ENCODE measurements at places on chromosomes 11 and 22. TPM values are rescaled to one million over a fixed set of nuclear protein-coding genes. Genes with fewer than 3 reads are reported as not detected.

DNA sequence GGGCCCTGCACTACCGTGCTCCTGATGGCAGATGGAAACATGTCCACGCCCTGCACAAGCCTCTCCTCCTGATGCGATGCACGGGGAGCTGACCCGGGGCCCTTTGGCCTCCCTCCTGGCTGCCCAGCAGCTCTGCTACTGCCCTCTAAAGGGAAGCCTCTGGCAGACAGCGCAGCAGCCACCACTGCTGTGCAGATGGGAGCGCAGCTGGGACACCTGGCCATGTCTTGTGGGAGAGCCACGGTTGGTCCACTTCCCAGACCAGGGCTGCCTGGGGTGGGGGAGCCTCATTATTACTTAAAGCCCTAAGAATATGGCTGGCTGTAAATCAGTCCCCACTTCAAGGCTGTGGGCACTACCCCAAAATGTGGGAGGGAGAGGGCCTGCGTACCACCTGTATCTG, 38.3 kb downstream of the TBX1 start:
- H3K27ac ChIP-seq: peak overlapping the region; percentile 57
- no peak overlapping the region for H3K4me3 ChIP-seq
- peaks cover 45% of the 10 kb centered on the region for H3K4me1 ChIP-seq
- H3K36me3 ChIP-seq: no peaks in the 10 kb centered on the region
- DNase-seq: peak; percentile 77

DNA sequence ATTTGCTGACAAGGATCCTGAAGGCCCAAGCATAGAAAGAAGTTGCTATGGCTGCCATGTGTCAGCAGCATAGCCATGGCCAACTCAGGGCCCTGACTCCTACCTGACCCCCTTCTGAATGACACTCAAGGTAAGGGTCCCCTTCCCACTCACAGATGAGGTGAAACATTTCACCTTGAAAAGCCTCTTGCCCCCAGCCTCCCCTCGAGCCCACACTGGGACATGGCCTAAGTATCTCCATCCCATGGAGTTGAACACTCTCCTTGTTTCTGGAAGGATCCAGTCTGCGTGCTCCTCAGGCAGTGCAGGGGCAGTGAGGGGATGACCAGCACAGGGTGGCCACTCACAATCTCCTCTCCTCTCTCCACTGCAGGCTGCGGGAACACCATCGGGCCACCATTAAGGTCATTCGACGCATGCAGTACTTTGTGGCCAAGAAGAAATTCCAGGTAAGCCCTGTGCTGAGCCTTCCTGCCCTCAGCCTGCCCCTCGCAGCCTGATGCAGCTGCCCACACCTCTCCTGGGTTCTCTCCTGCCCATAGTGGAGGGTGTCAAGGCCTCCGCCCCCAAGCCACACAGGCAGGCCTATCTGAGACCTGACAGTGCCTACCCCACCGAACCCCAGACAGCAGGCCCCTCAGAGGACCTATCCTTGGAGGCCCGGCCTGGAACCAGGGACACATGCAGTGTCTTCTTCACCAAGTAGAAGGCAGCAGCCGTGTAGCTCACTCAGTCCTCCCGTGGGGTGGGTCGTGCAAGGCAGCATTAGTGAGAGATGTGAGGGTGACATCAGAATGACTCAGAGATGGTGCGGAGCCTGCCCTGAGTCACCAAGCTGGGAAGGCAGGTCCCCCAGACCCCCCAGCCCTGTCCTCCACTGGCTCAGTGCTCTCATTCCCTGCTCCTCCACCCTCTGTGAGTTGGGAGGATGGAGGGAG, 68.9 kb upstream of the KCNQ1OT1 start:
- DNase-seq: no peak
- H3K36me3 ChIP-seq: no peaks in the 10 kb centered on the region
- no peak overlapping the region for H3K27ac ChIP-seq
- H3K4me3 ChIP-seq: no peak overlapping the region
- H3K4me1 ChIP-seq: peaks cover 9% of the 10 kb centered on the region
- peaks cover 9% of the 10 kb centered on the region for H3K27me3 ChIP-seq

The FAM180B gene
- 2.7 TPM for polyA plus RNA-seq

The SEC14L6 gene
- polyA plus RNA-seq: 0.22 TPM

DNA sequence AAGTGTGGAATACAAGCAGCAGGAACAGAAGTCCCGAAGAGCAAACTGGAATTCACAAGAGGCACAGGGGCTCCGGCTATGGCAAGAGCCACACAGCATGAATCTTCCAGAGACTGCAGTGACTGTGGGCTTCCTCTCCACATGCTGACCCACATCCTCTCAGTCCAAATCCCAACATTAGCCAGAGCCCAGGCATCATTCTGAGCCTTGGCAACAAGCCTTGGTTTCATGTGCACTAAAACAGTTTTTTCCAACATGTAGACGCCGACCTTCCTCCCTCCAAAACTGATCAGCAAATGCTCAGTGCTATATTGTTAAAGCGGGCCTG, 91.7 kb upstream of the CSNK2A3 start:
- H3K4me3 ChIP-seq: no peak overlapping the region
- peaks cover 10% of the 10 kb centered on the region for H3K4me1 ChIP-seq
- peak; percentile 55 for DNase-seq

DNA sequence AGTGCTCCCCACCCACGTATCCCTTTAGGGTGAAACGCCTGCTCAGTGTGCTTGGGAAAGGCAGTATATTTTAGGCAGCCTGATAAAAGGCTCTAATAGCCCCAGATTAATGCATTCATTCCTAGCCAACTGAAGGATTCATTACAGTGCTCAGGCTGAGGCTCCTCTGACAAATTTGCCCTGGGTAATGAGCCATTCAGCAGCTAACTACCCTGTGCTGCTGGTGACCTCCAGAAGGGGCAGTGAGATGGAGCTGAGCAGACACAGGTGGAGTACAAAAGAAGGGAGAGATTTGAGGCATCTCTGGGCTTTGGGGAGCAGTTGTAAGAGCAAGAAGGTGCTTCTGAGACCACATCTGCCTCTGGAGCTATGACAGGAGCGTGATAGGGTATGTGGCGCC, 817.0 kb downstream of the NTM start:
- no peak overlapping the region for H3K27ac ChIP-seq
- no peak overlapping the region for H3K4me3 ChIP-seq
- no peaks in the 10 kb centered on the region for H3K27me3 ChIP-seq
- H3K36me3 ChIP-seq: no peaks in the 10 kb centered on the region

GRCh38 chr11:84193706-84194105, 907.5 kb upstream of the CCDC90B start:
- H3K27ac ChIP-seq: no peak overlapping the region
- no peaks in the 10 kb centered on the region for H3K27me3 ChIP-seq
- H3K4me3 ChIP-seq: no peak overlapping the region
- H3K36me3 ChIP-seq: no peaks in the 10 kb centered on the region

The FGF3 gene
- not detected for polyA plus RNA-seq

The DRD2 gene
- 0.22 TPM for polyA plus RNA-seq

The PRSS23 gene
- 14.5 TPM for polyA plus RNA-seq

GRCh38 chr11:47616726-47617416, 22.7 kb upstream of the C1QTNF4 start:
- no peak overlapping the region for H3K4me3 ChIP-seq
- peak; percentile 87 for DNase-seq
- H3K27ac ChIP-seq: no peak overlapping the region
- peaks cover 19% of the 10 kb centered on the region for H3K36me3 ChIP-seq
- no peaks in the 10 kb centered on the region for H3K27me3 ChIP-seq
- H3K4me1 ChIP-seq: no peaks in the 10 kb centered on the region

DNA sequence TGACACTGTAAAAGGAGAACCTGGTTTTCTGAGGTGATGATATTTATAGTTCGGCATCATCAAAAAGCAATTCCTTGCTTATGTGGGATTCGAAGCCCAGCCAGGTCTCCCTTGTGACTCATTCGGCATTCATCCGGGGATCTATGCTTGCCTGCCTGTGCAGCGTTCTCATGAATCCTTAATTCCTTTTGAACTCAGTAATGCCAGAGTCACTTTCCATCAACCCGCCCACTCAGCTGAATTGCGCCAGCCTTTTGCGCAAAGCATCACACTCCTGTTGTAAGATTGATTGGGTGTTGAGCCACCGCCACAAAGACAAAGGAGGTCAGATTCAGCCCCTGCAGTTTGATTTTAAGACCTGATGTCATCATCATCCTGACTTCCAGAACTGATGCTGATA, 128.6 kb downstream of the SLC17A6 start:
- DNase-seq: peak; percentile 82
- peak overlapping the region; percentile 47 for H3K27ac ChIP-seq
- no peaks in the 10 kb centered on the region for H3K4me1 ChIP-seq
- H3K27me3 ChIP-seq: no peaks in the 10 kb centered on the region

- H3K4me1 ChIP-seq: peaks cover 4% of the 10 kb centered on the region
- H3K27ac ChIP-seq: peak overlapping the region; percentile 100
- H3K27me3 ChIP-seq: no peaks in the 10 kb centered on the region
- DNase-seq: peak; percentile 59
- H3K4me3 ChIP-seq: peak overlapping the region; percentile 81
Observed at GRCh38 chr11:9461760-9462134, 935 bp downstream of the ZNF143 start.

DNA sequence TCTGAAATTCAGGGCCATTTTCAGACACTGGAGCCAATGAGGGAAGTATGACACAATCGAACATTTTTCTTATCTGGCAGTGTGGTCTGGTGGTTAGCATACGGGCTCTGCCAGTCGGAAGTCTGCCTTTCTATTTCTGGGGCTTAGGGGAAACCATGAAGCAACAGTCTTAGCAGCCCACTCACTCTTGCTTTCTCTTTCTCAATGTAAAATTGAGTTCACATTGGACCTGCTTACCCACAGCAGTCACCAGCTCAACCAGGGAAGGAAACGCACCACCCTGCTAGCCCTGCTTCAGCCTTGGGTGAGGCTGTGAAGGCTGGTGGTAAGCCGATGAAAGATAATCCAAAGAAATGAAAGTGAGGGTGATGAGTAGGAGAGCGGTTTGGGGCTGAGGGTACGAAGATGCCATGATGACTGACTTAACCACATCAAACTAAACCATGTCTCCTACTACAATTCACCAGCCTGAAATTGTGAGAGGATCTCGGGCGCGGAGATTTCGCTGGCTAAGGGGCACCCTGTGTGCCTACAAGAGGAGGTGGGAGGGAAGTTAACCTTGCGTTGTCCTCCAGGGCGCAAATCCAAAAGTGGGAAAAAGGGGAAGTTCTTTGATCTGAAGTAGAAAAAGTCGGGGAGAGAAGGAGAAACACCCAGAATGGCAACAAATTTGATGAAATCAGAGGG, 2.0 kb upstream of the LMO2 start:
- no peak overlapping the region for H3K4me3 ChIP-seq
- H3K4me1 ChIP-seq: peaks cover 7% of the 10 kb centered on the region
- no peaks in the 10 kb centered on the region for H3K27me3 ChIP-seq

DNA sequence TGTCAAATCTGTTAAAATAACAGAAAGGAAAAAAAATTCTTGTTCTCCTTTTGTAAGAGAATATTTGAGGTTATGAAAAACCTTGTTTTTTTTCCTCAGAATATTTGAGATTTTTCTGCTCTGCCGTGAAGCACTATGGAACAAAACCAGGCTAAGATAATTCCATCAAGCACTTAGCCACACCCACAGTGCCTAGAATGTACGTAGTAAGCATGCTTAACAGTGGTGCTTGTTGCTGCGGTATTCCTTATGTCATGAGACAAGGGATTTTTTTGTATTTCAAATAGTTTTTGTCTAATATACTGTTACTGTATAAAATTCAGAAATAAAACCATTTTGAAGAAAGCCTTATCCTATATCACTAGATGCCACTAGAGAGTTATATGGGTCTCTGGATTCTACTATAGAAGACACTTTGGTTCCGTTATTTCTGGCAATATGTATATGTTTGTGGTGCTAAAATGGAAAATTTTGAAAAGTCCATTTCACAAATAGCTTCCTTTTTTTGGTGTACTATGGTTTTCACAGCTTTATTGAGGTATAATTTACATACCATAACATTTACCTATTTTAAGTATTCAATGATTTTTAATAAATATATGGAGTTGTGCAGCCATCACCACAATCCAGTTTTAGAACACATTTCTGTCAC, 23.7 kb downstream of the PDHX start:
- H3K27me3 ChIP-seq: no peaks in the 10 kb centered on the region
- peaks cover 7% of the 10 kb centered on the region for H3K36me3 ChIP-seq
- H3K27ac ChIP-seq: no peak overlapping the region
- peak; percentile 61 for DNase-seq
- no peak overlapping the region for H3K4me3 ChIP-seq

The HEPN1 gene
- polyA plus RNA-seq: not detected

- H3K27ac ChIP-seq: no peak overlapping the region
- DNase-seq: no peak
- H3K4me1 ChIP-seq: no peaks in the 10 kb centered on the region
- H3K36me3 ChIP-seq: no peaks in the 10 kb centered on the region
Observed at GRCh38 chr11:134760299-134760698, 348.3 kb upstream of the B3GAT1 start.

The MB gene
- 314 TPM for polyA plus RNA-seq

The SLC22A12 gene
- not detected for polyA plus RNA-seq

- H3K27ac ChIP-seq: no peak overlapping the region
- no peaks in the 10 kb centered on the region for H3K27me3 ChIP-seq
- H3K36me3 ChIP-seq: peaks cover 9% of the 10 kb centered on the region
- H3K4me1 ChIP-seq: peaks cover 3% of the 10 kb centered on the region
Observed at GRCh38 chr11:13358596-13359270, 81.1 kb downstream of the BMAL1 start.

The CBLIF gene
- 0.49 TPM for polyA plus RNA-seq

- no peak overlapping the region for H3K4me3 ChIP-seq
- no peak overlapping the region for H3K27ac ChIP-seq
- H3K36me3 ChIP-seq: no peaks in the 10 kb centered on the region
- no peaks in the 10 kb centered on the region for H3K27me3 ChIP-seq
- H3K4me1 ChIP-seq: no peaks in the 10 kb centered on the region
Observed at GRCh38 chr11:132665205-132665604, 867.1 kb downstream of the OPCML start.

GRCh38 chr11:72789493-72790131, 4.2 kb downstream of the STARD10 start:
- DNase-seq: no peak
- no peak overlapping the region for H3K4me3 ChIP-seq
- no peak overlapping the region for H3K27ac ChIP-seq
- no peaks in the 10 kb centered on the region for H3K27me3 ChIP-seq
- H3K36me3 ChIP-seq: no peaks in the 10 kb centered on the region
- peaks cover 38% of the 10 kb centered on the region for H3K4me1 ChIP-seq

DNA sequence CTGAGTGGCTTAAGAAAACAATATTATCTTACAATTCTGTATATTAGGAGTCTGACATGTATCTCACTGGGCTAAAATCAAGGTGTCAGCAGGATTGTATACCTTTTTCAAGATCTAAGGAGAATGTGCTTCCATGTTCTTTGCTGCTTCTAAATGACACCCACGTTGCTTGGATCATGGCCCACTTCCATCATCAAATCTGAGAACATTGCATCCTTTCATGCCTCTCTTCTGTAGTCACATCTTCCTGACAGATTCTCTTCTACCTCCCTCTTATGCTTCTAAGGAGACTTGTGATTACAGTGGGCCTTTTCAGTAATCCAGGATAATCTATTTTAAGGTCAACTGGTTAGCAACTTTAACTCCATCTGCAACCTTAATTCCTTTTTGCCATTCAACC, 499.4 kb downstream of the FAM181B start:
- no peaks in the 10 kb centered on the region for H3K4me1 ChIP-seq
- no peak for DNase-seq
- H3K4me3 ChIP-seq: no peak overlapping the region
- no peaks in the 10 kb centered on the region for H3K27me3 ChIP-seq

The LRP5 gene
- 63.0 TPM for polyA plus RNA-seq

The B3GAT1 gene
- 0.27 TPM for polyA plus RNA-seq
